ENCODE measurements at places on chromosomes 11 and 22. TPM values are rescaled to one million over a fixed set of nuclear protein-coding genes. Genes with fewer than 3 reads are reported as not detected.

Gene OR52N2
- not detected for polyA plus RNA-seq

Gene TSSK2
- not detected for polyA plus RNA-seq

Gene STX5
- 58.8 TPM for polyA plus RNA-seq

Gene CATSPERZ
- not detected for polyA plus RNA-seq

Gene B3GAT1
- polyA plus RNA-seq: 3.5 TPM

Gene TNNT3
- polyA plus RNA-seq: 11.2 TPM

GRCh38 chr11:124402326-124402922, 3.6 kb upstream of the OR8B3 start:
- peak; percentile 25 for DNase-seq

DNA sequence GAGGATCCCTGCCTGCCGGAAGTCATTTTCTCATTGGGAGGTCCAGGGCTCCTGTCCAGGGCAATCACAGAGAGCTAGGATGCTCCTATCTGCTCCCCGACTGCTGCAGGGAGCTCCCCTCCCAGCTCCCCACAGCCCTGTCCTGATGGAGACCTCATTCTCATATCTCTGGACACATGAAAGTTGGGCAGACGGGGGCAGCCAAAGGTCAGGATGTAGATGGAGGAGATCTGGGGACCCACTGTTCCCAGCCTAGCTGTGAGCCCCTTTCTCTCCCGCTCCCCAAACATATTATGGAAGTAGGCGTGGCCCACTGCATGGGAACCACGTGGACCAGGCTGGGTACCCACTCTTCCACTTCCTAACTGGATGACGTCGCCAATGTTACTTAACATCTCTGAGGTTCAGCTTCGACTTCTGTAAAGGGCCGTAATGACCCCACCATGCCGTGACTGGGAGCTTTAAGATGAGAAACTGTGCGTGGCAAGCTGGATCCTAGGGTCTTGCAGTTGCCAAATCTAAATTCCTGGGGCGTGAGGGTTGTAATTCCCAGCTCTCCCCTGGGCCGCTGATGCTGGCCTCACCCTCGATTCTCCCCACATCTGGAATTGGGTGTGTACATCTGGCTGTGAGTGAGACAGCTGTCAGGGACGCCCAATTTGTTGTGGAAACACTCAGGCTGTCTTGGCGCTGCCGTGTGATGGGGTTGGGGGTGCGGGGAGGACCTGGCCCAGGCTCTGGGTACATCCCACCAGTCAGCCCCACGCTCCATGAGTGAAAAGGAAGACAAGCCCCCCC, 1.8 kb downstream of the CDC42EP2 start:
- DNase-seq: no peak

DNA sequence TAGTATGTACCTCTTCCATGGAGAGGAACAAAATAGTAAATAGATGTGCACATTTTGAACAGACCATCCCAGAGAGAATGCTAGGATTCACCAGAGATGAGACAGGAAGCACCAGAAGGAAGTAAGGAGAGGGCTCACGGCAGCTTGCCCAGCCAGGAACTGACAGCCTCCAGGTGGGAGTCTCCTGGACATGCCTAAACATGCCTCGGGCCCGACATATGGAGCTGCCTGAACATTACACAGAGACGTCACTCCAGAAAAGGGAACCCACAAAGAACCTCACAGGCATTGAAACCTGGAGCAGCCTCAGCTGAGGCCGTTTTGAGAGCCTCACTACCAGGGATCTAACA, 67.4 kb downstream of the BRD1 start:
- DNase-seq: no peak

GRCh38 chr11:34514597-34514996, 1.0 kb upstream of the ELF5 start:
- DNase-seq: no peak

DNA sequence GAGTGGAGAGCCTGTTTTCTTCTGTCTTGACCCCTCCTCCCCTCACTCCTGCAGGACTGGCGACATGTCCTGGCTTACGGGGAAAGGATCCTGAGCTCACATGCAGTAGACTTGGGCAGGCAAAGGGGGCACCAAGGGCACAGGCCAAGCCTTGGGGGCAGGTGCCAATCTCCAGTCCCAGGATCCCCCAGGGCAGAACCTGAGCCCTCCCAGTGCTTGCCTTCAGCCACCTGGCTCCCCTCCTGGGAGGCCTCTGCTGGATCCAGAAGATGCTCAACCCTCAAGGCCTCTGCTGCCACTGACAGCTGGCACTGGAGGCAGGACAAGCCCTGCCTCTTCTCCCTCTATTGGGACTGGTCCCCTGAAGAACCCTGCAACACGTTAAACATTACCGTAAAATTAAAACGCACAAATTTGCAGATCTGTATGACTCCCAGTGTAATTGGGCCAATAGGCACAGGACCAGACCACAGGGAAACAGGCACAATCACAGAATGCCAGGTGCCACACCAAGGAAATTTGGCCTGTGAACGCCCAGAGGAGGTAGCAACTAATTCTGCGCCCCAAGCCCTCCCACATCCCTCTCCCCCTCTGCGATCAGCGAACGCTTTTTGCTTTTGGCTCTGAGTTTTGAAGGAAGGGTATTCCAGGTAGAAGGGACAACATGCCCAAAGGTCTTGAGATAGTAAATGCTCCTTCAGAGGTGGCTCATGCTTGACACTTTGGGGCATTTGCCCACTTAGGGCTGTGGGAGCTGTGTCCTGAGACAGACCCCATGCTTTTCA, 967 bp upstream of the LZTR1 start:
- DNase-seq: no peak

GRCh38 chr11:46438211-46438610, 46.6 kb upstream of the CHRM4 start:
- no peak for DNase-seq

DNA sequence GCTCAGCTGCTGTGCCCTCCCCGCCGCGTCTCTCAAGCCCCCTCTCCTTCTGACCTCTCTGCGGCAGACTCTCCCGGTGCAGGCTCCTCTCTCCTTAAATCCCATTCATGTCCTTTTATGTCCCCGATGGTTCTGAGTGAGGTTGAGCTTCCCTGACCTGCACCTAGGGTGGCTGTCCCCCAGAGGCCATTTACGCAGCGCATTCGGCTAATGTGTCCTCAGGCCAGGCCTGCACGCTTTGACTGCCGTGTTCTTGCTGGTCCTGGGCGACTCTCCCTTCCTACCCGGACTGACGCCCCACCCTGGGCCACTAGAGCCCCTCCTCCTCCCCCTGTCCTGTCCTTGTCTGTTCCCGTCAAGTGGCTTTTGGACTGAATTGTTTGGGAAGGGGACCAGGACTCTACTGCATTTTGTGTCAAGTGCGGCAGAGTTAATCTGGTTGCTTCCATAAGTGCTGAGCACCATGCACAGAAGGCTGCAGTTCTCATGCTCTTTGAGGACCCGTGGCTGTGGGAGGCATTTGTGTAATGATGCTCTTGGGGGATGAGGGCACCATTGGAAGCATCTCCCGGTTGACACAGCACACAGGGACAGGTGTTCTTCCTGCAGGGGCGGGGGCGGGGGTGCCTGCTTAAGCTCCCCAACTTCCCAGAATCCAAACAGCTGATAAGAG, 37.1 kb downstream of the IGHMBP2 start:
- no peak for DNase-seq

GRCh38 chr11:117117681-117118080, 19.5 kb upstream of the SIK3 start:
- no peak for DNase-seq

GRCh38 chr11:128328955-128329551, 258.3 kb downstream of the ETS1 start:
- DNase-seq: no peak

DNA sequence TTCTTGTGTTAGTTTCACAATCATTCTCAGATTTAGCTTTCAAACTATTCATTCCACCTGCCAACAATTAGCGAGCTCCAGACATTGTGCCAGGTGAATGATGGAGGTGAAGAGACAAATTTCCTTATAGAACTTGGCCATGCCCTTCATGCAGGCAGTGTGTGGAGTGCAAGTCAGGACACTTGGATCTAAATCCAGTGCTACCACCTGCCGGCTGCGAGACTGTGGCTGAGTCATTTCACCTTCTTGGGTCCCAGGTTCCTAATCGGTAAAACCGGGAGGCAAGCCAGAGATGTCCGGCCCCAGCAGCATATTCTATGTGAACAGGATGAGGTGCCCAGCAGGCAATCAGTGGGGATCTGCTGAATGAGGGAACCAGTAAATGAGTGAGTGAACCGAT, 18.6 kb upstream of the EHF start:
- no peak for DNase-seq

GRCh38 chr22:42227435-42227834, 43.0 kb downstream of the TCF20 start:
- DNase-seq: no peak

- DNase-seq: no peak
Measured at GRCh38 chr22:49302150-49302460, 525.6 kb downstream of the BRD1 start.

DNA sequence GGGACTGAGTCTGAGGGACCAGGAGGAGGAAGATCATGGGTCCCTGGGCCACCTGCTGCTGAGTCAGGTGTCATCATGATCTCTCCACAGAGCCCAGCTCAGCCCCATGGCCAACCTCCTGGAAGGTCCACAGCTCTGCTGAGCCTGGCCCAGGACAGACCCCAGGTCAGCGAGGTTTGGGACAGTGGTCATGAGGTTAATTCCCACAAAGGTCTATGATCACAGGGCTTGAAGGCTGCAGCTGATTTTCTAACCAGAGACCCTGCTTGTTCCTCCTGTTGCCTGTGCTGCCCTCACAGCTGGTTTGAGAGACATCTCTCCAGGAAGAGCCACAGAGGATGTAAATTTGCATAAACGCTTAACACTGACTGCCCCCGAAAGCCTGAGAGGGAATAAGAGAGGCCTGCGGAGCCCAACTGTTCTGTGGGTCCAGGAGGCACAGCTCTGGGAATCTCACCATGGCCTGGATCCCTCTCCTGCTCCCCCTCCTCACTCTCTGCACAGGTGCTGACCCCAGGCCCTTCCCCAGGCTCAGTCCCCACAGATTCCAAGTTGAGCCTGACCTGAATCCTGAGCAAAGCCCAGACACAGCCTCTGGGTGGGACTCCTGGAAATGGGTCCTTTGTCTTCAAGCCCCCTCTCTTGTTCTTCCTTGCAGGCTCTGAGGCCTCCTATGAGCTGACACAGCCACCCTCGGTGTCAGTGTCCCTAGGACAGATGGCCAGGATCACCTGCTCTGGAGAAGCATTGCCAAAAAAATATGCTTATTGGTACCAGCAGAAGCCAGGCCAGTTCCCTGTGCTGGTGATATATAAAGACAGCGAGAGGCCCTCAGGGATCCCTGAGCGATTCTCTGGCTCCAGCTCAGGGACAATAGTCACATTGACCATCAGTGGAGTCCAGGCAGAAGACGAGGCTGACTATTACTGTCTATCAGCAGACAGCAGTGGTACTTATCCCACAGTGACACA, 102.8 kb downstream of the GGTLC2 start:
- DNase-seq: no peak

DNA sequence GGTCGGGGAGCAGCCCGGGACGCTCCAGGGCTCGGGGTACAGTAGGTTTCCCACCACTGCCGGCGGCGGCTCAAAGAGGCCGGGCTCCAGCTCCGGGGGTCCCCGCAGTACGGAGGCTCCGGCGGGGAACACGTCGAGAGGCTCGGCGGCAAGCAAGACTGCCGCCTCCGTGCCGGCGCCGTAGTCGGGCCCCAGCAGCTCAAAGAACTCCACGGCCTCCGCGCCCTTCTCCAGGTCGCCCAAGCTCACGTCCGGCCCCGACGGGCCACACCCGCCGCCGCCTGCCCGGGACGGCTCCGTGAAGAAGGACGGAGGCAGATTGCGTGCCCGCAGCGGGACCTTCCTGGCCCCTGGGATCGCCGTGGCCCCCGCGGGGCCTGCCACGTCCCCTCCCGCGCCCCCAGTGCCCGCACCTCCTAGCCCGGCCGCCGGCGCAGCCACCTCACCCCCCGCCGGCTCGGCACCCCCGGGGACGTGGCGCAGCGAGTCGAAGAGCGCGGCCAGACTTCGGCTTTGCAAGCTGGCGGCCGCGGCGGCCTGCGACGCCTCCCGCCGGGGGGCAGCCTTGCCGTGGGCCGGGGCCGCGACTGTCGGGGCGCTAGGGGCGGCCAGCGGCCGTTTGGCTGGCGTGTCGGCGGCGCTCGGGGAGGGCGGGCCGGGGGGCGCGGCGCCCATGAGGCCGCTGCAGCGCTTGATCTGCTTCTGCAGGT, 775 bp downstream of the FAM181B start:
- DNase-seq: no peak

- no peak for DNase-seq
Measured at GRCh38 chr11:35412285-35412684, 7.1 kb downstream of the SLC1A2 start.

DNA sequence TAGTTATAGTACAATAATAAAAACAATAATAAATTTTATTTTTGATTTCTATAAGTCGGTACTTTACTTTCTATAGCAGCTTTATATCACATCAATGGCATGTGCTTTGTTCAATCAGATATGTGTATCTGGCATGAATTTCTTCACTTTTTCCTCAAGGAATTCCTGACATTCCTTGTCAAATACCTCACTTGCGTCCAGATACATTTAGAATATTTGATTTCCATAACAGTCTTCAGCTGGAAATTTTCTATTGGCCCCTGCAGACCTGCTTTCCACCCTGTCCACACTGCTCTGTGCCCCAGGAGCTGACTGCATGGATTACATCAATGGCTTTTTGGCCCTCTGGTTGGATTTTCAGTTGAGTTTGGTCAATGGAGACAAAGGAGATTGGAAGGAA, 93.2 kb downstream of the FAR1 start:
- DNase-seq: no peak

- no peak for DNase-seq
Measured at GRCh38 chr22:25030636-25031035, 78.1 kb downstream of the KIAA1671 start.

- DNase-seq: no peak
Measured at GRCh38 chr22:46149512-46150033, 753 bp upstream of the PPARA start.

GRCh38 chr11:46331282-46331984, 15.8 kb upstream of the DGKZ start:
- no peak for DNase-seq

DNA sequence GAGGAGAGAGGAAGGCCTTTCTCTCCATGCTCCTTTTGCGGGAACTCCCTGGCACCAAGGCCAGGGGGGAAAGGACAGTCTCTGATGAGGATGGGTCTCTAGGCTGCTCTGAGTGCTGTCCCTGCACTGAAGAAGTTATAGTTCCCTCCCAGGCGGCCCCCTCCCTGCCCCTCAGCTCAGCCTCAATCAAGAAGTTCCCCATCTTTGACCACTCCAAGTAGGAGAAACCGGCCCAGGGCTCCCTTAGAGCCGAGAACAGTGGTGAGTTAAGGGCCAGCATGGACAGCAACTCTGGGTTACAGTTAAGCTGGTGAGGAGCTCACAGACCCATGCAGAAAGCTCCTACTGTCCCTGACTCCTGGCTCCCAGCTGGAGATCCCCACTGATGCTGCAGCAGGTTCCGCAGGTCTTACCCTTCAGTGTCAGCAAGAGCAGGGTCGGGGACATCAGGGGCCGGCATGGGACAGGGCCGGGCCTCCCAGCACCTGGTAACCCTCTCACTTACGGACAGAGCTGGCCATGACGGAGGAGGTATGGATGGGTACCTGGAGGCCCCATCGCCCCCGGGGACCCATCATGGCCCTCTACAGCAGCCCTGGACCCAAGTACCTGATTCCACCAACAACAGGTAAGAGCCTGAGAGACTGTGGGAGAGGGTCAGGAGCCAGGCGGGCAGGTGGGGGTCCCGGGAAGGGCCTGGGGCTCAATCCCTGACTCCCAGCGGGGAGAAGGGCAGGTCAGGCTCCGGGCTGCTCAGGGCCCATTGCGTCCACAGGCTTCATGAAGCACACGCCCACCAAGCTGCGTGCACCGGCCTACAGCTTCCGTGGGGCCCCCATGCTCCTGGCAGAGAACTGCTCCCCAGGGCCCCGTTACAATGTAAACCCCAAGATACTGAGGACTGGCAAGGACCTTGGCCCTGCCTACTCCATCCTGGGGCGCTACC, 4.2 kb downstream of the SCGB1C1 start:
- DNase-seq: no peak

- no peak for DNase-seq
Measured at GRCh38 chr11:44310206-44310462, 195 bp upstream of the ALX4 start.

All from right renal pelvis (tissue), 4 donors.